HFFc6 (cell line): ENCODE measurements at places on chromosomes 2 and 18. TPM values are rescaled to one million over a fixed set of nuclear protein-coding genes. Genes with fewer than 3 reads are reported as not detected.

The LBX2 gene
- 0.60 to 1.3 TPM (median 0.73 TPM) in 3 replicates for total RNA-seq

The DYNAP gene
- total RNA-seq, result not detected in 3 replicates

The ACOXL gene
- not detected in 3 replicates for total RNA-seq

The NCOA1 gene
- total RNA-seq, result 9.0 to 10.9 TPM (median 9.4 TPM) in 3 replicates

DNA sequence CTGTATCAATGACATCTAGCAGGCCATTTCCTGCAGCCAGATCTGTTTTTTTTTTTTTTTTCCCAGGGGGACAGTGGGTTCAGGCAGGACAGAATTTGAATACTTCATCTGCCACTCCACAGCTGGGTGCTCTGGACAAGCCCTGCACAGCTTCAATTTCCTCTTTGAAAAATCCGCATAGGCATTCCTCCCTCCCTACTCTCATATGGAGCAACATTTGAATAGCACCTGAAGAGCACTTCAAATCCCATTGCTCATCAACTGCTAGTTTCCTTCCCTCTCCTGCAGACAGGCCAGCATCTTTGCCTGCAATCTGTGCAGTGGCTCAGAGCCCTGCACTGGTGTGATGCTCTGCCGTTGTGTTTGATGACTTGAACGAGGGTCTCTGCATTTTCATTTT, 326.3 kb downstream of the TSN start:
- no peak for DNase-seq

GRCh38 chr2:151906633-151906998, 78.4 kb upstream of the ARL5A start:
- DNase-seq, result no peak

DNA sequence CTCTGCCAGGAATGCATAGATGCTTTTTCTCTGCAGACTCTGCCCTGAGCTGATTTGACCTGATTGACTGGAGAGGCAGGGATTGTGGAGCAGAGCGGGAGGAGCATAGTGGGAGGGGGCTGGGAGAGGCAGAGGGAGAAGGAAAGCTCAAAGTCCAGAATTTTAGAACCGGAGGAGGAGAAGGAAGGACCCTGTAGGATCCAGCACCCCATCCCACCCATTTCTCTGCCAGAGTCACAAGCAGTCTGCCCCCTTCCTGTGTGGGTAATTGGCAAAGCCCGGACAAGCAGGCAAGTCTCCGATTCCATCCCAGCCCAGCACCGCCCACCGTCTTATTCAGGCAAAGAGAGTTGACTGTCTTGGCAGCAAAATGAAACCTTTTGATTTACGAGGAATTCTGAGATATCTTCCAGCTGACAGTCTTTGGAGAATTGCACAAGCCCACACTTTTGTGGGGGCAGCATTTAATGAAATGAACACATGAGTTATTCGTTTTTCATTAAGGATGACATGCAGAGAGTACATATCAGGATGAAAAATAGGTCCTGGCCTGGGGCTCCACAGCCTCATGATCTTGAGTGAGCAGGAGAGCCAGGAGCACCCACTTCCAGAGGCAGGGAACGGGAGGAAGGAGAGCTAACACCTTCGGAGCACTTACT, 103.1 kb downstream of the MCFD2 start:
- DNase-seq, result peak; percentile 70

GRCh38 chr2:119706221-119706620, 27.2 kb downstream of the TMEM177 start:
- no peak for DNase-seq

GRCh38 chr18:50240080-50240563, 26.2 kb downstream of the CFAP53 start:
- no peak for DNase-seq

- DNase-seq, result no peak
Observed at GRCh38 chr2:53353135-53354114, 414.2 kb upstream of the CHAC2 start.

- no peak for DNase-seq
Observed at GRCh38 chr2:158519481-158519880, 62.7 kb downstream of the PKP4 start.

DNA sequence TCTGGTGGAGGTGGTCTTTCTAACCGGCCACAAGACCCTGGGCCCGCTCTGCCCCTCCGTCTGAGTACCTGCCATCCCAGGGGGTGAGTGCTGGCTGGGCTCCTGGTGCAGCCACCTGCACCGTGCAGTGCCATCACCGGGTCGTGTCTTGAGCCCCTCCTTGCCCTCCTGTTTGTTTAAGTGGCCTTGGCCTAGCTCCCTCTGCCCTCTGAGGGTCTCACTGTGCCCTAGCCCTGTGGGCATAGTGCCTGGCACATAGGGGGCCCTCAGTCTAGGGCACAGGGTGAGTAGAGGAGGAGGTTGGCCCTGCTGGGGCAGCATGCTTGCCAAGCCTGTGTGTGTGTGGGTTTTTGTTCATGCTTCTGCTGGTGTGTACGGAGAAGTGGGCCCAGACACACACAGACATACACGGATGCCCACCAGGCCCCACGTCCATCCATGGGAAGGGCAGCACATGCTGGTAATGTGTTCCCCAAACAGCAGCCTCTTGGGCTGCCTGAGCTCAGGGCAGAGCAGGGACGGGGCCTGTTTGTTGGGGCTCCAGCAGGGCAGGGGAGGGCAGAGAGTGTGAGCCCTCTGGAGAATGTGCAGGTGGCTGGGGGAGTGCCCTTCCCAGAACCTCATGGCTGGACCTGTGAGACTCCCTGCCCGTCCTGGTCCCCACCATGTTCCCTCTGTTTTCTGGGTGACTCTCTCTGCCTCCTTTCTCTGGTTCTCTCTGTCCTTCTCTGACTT, 94.6 kb downstream of the GLI2 start:
- no peak for DNase-seq

- peak; percentile 80 for DNase-seq
Observed at GRCh38 chr2:11344342-11344955, at the start of gene ROCK2. TSS of gene ROCK2 (minus strand) at chr2:11344636. CDS start at chr2:11344136, 500 bp downstream.

DNA sequence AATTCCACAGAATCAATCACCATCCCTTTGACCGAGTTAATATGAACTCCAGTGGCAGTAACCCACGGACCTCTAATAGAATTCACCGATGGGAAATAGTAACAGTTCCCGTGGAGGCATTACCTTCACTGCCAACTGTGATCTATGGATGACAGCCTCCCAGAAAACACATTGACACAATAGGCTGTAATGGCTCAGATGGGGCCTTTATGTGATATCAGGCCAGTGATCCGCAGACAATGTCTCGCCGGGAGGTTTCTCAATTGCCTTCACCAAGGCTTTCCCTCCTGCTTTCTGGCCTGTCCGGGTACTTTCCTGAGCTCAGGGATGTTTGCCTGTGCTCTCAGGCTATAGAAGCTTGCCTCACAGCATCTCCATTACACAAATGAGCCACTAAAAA, 34.4 kb upstream of the KLF7 start:
- DNase-seq, result no peak
